ENCODE measurements at places on chromosomes 11 and 22.
A peak's percentile ranks its signal among the peaks of the same experiment; 100 is the strongest.

- no peaks in the 10 kb centered on the region for H3K27me3 ChIP-seq
- H3K4me3 ChIP-seq = no peak overlapping the region
- H3K36me3 ChIP-seq = no peaks in the 10 kb centered on the region
- H3K27ac ChIP-seq = no peak overlapping the region
- no peak for DNase-seq
These were observed 94.8 kb downstream of the CTTN start for GRCh38 chr11:70493089-70493474.

- H3K27me3 ChIP-seq = no peaks in the 10 kb centered on the region
- DNase-seq = no peak
- peaks cover 18% of the 10 kb centered on the region for H3K4me1 ChIP-seq
These were observed 42.6 kb downstream of the TEAD1 start for GRCh38 chr11:12716816-12717215.

- H3K4me1 ChIP-seq = peaks cover 15% of the 10 kb centered on the region
- H3K4me3 ChIP-seq = peak overlapping the region; percentile 98
- H3K27me3 ChIP-seq = no peaks in the 10 kb centered on the region
- H3K36me3 ChIP-seq = peaks cover 13% of the 10 kb centered on the region
These were observed 688 bp downstream of the PTS start for GRCh38 chr11:112226831-112227401.

GRCh38 chr22:38257650-38258250, 15.1 kb downstream of the TMEM184B start:
- DNase-seq = no peak
- no peak overlapping the region for H3K27ac ChIP-seq
- no peaks in the 10 kb centered on the region for H3K36me3 ChIP-seq
- H3K4me1 ChIP-seq = peaks cover 10% of the 10 kb centered on the region
- no peaks in the 10 kb centered on the region for H3K27me3 ChIP-seq
- H3K4me3 ChIP-seq = no peak overlapping the region
